ENCODE measurements at places on chromosomes 3 and 15. TPM values are rescaled to one million over a fixed set of nuclear protein-coding genes. Genes with fewer than 3 reads are reported as not detected.

GRCh38 chr15:67980171-67980570 is 73.9 kb upstream of the PIAS1 start:
- DNase-seq, result no peak

LRRN1 gene
- 0.25 TPM for total RNA-seq

DNA sequence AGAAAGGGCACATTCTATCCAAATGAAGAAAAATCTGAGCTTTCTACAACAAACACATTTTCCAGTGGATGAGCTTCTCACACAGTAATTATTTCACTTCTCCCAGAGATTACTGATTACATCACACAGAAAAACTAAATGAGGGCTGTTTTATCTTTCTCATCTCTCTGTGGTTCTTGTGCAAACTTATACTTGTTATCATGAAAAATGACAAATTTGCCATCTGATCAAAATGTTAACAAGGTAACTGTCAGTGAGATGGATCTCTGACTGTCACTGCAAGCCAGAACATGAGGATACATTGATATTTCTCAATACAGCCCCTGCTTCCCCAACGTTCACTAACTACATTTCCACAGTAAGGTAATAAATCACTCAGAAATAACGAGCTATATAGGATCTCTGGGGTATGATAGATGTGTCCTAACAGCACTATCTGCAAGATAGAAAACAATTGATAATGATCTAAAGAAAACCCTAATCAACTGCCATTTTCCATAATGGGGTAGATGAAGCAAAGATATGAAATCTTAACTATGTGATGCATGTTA is 829.3 kb upstream of the CFAP20DC start:
- DNase-seq, result no peak

OR5K2 gene
- total RNA-seq, result not detected

GOLGA8R gene
- total RNA-seq, result 0.04 TPM

DNA sequence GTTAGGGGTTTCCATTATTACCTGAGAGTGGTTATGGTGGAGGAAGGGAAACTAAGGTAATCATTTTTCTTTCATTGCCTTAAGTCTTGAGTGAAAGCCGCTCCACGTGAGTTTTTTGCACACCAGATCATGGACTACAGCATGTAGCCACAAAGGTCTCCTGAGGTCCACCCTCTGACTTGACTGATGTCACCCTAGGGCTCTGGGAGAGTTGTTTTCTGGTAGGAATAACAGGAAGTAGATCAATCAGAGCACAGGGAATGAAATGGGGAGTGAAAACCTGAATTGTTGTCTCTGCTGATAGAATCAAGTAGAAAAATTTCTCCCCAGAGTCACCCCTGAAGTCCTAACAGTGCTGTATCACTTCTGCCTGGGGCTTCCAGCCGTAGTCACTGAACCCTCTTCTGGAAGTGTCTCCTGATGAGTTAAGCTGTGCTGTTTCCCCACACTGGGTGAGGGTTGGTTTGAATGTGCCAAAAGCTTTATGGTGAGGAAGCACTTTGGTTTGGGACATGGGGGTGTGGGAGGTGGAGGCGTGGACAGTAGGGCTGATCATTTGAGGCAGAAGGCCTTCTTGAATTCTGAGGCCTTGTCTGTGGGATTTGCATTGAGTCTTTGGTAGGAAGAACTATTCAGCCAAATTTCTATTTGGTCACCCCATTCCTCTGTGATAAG is 64.3 kb downstream of the SLCO3A1 start:
- no peak for DNase-seq

DNA sequence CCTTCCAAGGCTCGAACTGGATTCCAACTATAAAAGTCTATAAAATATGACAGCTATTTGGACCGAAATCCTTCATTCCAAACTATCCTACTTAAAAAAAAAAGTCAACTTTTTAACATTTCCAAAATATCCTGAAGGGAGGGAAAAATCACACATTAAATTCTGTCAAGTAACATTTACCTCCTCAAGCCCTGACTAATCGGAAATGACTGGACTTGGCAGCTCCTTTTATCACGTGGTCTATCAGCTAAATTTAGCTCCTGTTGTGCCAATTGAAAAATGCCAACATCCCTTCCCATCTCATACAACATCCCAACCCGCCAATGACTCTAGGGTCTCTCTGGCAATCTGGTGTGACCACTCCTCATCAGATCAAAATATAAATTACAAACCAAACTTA is 297.9 kb downstream of the FHIT start:
- no peak for DNase-seq

- DNase-seq, result no peak
These were observed 4.6 kb downstream of the RAB6B start for GRCh38 chr3:133890972-133891644.

GRCh38 chr15:60784483-60785254 is 305.7 kb upstream of the ICE2 start:
- DNase-seq, result no peak

NOX5 gene
- total RNA-seq, result not detected

- DNase-seq, result no peak
These were observed 54.0 kb upstream of the NEO1 start for GRCh38 chr15:72998226-72998625.

- DNase-seq, result no peak
These were observed 162.2 kb downstream of the GREM1 start for GRCh38 chr15:32879980-32880379.

DNA sequence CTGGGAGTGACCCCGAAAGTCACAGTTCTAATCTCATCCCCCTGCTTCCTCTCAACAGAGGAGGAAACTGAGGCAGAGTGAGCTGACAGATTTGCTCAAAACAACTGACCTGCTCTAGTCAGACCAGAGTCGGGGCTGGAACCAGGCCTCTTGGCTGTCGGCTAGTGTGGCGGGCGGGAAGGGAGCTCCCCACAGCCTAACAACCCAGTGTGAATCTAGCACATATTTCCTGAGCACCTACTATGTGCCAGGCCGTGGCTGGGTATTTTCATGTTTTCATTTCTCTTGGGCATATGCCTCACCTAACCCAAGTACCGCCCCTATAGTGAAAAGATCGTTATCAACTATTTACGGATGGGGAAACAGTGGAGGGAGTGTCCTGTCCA is 27.2 kb downstream of the GRIP2 start:
- no peak for DNase-seq

SEMA3G gene
- total RNA-seq, result not detected

DNA sequence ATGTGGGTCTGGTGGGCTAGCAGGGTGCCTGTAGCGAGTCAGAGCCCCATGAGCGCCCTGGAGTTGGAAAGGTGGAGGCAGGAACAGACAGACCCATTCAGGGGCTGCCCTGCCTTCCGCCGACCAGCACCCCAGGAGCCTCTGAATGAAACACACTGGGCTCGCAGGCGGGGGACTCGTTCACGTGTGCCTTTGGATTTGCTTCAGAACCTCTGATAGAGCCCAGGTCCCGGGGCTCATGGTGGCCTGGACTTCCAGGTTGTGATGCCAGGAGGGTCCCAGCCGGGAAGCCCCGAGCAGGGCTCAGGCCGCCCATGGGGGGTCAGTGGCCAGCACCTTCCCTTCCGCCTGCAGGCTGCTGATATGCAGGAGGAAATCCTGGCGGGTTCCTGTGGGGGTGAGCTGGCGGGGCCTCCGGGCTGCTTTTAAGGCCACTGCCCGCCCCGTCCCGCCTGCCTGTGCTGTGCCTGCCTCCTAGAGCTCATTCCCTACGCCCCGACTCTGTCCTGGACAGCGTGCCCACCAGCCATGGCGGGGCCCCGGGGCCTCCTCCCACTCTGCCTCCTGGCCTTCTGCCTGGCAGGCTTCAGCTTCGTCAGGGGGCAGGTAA is at the start of gene STAB1:
Gene STAB1 (plus strand): TSS at position 453 of the 610 bp plus-strand sequence. CDS start 76 bp downstream, at position 529.
- no peak for DNase-seq

SNRPN gene
- total RNA-seq, result 0.78 TPM

DNA sequence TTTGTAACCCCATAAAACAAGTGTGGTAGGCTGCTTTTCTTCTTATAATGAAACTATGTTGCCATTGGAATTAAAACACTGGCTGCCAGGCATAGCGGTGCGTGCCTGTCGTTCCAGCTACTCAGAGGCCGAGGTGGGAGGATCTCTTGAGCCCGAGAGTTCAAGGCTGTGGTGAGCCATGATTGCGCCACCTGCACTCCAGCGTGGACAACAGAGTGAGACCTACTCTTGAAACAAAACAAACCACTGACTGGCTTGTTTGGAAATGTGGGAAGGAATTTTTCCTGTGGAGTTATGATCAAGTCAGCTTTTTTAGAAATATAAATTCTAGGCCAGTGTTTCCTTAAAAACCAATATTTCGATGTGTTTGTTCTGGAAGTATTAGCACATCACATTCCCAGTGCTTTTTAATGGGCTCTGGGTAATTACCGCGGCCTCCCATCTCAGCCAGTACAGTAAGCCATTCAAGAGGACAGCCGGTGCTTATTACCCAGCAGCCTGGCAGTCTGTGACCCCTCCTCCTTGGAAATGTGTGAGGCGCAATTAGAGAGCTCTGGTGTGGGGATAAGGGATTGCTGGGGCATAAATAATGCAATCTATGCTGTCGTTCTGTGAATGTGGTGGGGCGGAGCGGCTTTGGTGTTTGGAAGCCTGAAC is 58.3 kb upstream of the TRAK1 start:
- DNase-seq, result no peak

GRCh38 chr3:151864423-151865101 is 8.9 kb upstream of the SUCNR1 start:
- DNase-seq, result no peak

IL16 gene
- total RNA-seq, result 16.0 TPM

GRCh38 chr3:185537369-185537970 is 14.9 kb downstream of the LIPH start:
- peak; percentile 82 for DNase-seq

RBPMS2 gene
- total RNA-seq, result 2.7 TPM

DNA sequence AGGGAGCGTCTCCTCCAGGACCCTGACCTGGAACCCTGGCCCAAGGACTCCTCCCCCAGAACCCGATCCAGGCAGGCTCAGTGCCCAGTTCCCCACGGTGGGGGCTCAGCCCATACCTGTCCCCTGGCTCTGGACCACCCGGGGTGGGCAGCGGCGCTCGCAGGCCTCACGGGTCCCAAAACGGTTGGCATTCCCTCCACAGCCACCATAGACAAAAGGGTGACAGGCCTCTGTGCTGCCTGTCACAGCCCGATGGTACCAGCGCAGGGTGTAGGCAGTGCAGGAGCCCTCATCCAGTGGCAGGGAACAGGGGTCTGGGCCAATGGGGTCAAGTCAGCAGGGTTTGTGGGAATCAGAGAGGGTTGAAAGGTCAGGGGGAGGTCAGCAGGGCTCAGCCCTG is 1.1 kb upstream of the UCN2 start:
- no peak for DNase-seq

CIB1 gene
- total RNA-seq, result 106 TPM

GRCh38 chr3:195032106-195032759 is 238.7 kb downstream of the XXYLT1 start:
- no peak for DNase-seq

DNA sequence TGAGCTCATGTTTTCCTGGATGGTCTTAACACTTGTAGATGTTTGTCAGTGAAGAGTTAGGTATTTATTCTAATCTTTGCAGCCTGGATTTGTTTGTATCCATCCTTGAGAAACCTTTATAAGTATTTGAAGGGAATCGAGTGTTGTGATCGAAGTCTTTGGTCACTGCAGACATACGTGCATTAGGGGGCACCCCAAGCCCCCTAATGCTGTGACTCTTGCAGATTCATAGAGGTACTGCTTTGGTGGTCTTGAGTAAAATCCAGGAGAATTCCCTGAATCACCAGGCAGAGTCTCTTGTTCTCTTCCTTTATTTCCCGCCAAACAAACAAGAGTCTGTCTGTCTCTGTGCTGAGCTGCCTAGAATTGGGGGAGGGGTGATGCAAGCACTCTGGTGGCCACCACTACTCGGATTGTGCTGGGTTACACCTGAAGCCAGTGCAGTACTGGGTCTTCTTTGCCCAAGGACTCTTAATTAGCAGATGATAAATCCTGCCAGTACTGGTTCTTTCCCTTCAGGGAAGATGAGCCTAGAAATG is 170.5 kb upstream of the POU1F1 start:
- no peak for DNase-seq

DNA sequence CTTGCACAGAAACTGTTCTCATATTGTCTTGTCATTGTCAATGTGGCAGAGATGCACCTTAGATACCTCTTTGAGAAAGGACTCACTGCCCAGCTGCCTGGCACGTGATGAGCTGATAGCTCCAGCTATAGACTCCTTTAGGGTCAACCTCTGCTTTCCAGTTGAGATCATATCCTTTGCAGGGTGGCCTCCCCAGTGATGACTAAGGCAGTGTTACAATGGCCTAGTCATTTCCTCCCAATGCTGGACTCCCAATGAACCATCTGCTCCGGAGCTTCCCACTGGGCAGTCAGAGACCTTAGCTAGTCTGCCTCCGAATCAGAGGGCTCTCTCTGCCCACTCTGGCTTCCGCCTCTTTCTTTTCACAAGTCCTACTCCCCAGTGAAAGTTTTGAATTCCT is 79.5 kb downstream of the CHRD start:
- no peak for DNase-seq

DNA sequence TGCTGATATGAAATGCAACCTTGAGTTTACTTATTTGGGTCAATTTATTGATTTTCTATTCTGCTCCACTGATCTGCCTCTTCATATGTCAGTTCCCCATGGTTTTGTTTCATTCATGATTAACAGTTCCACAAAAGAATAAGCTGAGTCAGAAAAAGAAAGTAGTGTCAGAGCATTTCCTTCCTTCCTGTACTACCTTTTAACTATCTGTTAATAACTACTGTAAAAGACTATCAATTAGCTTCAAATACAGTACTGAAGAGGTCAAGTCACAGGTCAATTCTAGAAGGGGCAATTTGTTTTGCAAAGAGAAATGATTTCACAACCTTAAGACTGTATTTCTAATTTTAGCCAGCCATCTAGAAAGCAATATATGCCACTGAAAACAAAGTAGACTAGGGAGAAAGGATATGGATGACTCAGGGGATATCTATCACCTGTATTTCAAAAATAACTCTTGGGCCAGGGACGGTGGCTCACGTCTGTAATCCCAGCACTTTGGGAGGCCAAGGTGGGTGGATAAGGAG is 129.5 kb downstream of the TFDP2 start:
- DNase-seq, result no peak

- DNase-seq, result no peak
These were observed 74.1 kb downstream of the TRAK1 start for GRCh38 chr3:42165211-42165610.

DNA sequence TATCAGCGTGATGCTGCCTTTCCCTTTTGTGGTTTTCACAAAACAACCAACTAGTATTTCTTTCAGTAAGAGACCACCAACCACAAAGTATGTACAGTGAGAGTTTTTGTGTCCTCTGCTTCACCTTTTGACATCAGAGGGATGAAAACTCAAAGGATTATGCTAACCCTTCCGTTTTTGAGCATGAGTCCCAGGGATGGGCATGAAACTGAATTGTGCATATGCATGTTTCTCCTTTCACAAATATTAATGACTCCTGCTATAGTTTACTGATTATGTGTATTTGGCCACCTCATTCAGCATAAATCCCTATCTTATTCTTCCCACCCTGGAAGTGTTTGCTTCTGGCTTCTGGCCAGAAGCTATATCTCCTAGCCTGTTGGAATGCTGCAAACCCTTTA is 59.2 kb downstream of the RSRC1 start:
- no peak for DNase-seq

All from K562 (cell line).